ENCODE measurements at places on chromosomes 16 and 17. TPM values are rescaled to one million over a fixed set of nuclear protein-coding genes. Genes with fewer than 3 reads are reported as not detected.

The STRADA gene
- 26.0 TPM for total RNA-seq

GRCh38 chr16:1978476-1979120 is 2.7 kb downstream of the NOXO1 start:
- no peak overlapping the region for H3K27ac ChIP-seq
- H3K4me1 ChIP-seq: peaks cover 36% of the 10 kb centered on the region
- no peaks in the 10 kb centered on the region for H3K36me3 ChIP-seq

DNA sequence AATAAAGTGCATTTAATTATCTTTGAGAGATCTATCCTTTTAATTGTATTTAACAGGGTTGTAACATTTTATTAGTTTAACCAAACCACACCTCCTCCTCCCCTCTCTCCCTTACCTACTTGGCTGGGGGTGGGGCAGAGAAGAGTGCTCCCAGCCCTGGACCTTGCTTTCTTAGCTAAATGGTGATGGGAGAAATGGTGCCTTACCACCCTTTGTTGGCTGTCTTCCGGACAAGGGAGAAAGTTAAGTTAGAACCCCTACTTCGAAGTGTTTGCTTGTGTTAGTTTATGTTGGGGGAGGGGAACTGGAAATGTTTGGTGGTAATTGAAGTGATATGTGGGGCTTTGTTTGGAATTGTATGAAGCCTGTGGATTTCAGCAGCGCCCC is 3.9 kb downstream of the FZD2 start:
- no peak overlapping the region for H3K4me3 ChIP-seq
- peaks cover 2% of the 10 kb centered on the region for H3K36me3 ChIP-seq
- no peak for DNase-seq
- H3K27me3 ChIP-seq: no peaks in the 10 kb centered on the region
- H3K27ac ChIP-seq: peak overlapping the region; percentile 70
- peaks cover 25% of the 10 kb centered on the region for H3K4me1 ChIP-seq

The TMEM92 gene
- total RNA-seq: 0.54 TPM

DNA sequence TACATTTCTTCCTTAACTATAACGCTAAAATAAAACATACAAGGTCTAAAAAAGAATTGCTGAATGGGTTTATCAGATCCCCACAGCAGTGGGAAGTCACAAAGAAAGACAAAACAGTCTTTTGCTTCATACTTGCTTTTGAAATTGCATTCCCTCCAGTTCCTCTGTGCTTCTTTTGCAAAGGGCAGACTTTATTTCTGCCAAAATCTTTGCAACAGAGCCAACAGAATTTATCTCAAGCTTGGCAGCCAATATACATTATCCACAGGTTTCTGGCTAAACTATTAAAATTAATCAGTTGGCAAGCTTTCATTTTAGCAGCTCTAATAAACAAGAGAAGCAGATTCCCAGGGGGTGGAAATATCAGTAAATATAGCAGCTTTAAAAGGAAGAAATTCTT is 378.9 kb upstream of the CA10 start:
- H3K4me1 ChIP-seq: no peaks in the 10 kb centered on the region
- H3K36me3 ChIP-seq: no peaks in the 10 kb centered on the region
- DNase-seq: no peak
- H3K27me3 ChIP-seq: no peaks in the 10 kb centered on the region
- H3K4me3 ChIP-seq: no peak overlapping the region
- no peak overlapping the region for H3K27ac ChIP-seq

- no peaks in the 10 kb centered on the region for H3K27me3 ChIP-seq
- H3K27ac ChIP-seq: no peak overlapping the region
- H3K4me3 ChIP-seq: no peak overlapping the region
- H3K36me3 ChIP-seq: no peaks in the 10 kb centered on the region
- no peak for DNase-seq
- H3K4me1 ChIP-seq: no peaks in the 10 kb centered on the region
Observed at GRCh38 chr16:78748220-78748929, 648.9 kb downstream of the WWOX start.

- H3K27me3 ChIP-seq: no peaks in the 10 kb centered on the region
- peaks cover 26% of the 10 kb centered on the region for H3K36me3 ChIP-seq
- peaks cover 24% of the 10 kb centered on the region for H3K4me1 ChIP-seq
Observed at GRCh38 chr16:15880434-15881308, 7.7 kb downstream of the CEP20 start.

- DNase-seq: no peak
- no peaks in the 10 kb centered on the region for H3K27me3 ChIP-seq
- H3K4me3 ChIP-seq: no peak overlapping the region
- peak overlapping the region; percentile 83 for H3K27ac ChIP-seq
- H3K36me3 ChIP-seq: no peaks in the 10 kb centered on the region
Observed at GRCh38 chr17:66351701-66352100, 49.3 kb downstream of the PRKCA start.

GRCh38 chr16:57483725-57484514 is 2.4 kb downstream of the DOK4 start:
- H3K27me3 ChIP-seq: no peaks in the 10 kb centered on the region
- no peaks in the 10 kb centered on the region for H3K4me1 ChIP-seq
- H3K36me3 ChIP-seq: no peaks in the 10 kb centered on the region
- H3K4me3 ChIP-seq: no peak overlapping the region
- H3K27ac ChIP-seq: no peak overlapping the region
- no peak for DNase-seq

The QPRT gene
- total RNA-seq: 27.9 TPM

The OTOP3 gene
- total RNA-seq: not detected

GRCh38 chr16:9447699-9448098 is 356.3 kb downstream of the HAPSTR1 start:
- no peak overlapping the region for H3K4me3 ChIP-seq
- DNase-seq: no peak
- peaks cover 6% of the 10 kb centered on the region for H3K27me3 ChIP-seq
- no peak overlapping the region for H3K27ac ChIP-seq

The SLC2A4 gene
- total RNA-seq: 0.31 TPM

The CEP295NL gene
- 0.87 TPM for total RNA-seq

The ADAMTS18 gene
- total RNA-seq: not detected

DNA sequence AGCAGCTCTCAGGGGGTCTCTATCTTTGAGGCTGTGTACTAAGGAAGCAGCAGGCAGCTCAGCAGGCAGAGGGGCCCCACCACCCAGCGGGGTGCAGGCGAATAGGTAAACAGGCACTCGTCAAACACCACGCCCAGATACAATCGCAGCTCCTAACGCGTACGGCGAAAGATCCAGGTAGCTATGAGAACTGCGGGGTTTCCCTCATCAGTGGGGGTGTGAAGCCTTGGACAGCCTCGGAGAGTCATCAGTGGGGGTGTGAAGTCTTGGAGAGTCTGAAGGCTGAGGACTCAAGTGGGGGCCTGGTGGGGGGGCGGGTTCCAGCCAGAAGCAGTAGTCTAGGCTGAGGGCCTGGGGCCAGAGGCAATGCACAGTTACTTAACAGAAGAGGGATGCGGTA is 69.0 kb downstream of the RTN4RL1 start:
- H3K36me3 ChIP-seq: no peaks in the 10 kb centered on the region
- H3K27ac ChIP-seq: no peak overlapping the region
- no peaks in the 10 kb centered on the region for H3K27me3 ChIP-seq
- no peak overlapping the region for H3K4me3 ChIP-seq
- H3K4me1 ChIP-seq: no peaks in the 10 kb centered on the region

GRCh38 chr16:55411231-55411630 is 67.8 kb upstream of the MMP2 start:
- H3K27me3 ChIP-seq: peaks cover 2% of the 10 kb centered on the region
- no peaks in the 10 kb centered on the region for H3K36me3 ChIP-seq
- H3K27ac ChIP-seq: no peak overlapping the region

DNA sequence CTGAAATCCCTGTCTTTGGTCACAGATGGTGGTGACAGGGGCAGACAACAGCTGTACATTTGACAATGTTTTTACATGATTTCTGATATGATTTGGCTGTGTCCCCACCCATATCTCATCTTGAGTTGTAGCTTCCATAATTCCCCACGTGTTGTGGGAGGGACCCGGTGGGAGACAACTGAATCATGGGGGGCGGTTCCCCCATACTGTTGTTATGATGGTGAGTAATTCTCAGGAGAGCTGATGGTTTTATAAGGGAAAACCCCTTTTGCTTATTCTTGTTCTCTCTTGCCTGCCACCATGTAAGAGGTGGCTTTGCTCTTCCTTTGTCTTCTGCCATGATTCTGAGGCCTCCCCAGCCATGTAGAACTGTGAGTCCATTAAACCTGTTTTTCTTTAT is 353.9 kb downstream of the CPPED1 start:
- H3K27me3 ChIP-seq: no peaks in the 10 kb centered on the region
- no peaks in the 10 kb centered on the region for H3K4me1 ChIP-seq
- H3K36me3 ChIP-seq: no peaks in the 10 kb centered on the region
- DNase-seq: no peak
- H3K27ac ChIP-seq: no peak overlapping the region
- H3K4me3 ChIP-seq: no peak overlapping the region

The EVI2B gene
- 0.08 TPM for total RNA-seq

DNA sequence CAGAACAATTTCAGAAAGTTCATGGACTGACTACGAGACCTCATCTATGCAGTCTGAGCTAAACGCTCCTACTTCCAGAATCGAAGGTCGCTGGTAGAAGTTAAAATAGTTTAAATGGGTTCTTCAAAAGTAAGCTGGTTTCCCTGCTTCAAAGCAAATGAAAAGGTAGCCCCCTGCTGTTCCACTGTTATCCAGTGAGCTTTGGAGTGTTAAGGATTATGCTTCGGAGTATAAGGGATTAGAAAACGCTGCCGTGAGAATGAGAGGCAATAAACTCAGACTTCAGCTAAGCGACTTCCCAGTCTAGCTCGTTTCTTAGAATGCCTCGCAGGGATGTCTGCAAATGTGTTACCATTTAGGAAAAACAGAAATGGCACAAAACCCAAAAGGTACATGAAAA is 12.4 kb downstream of the MLYCD start:
- no peaks in the 10 kb centered on the region for H3K27me3 ChIP-seq
- no peak overlapping the region for H3K4me3 ChIP-seq
- H3K27ac ChIP-seq: no peak overlapping the region
- H3K36me3 ChIP-seq: no peaks in the 10 kb centered on the region

The CCDC92B gene
- total RNA-seq: 0.51 TPM

- H3K36me3 ChIP-seq: peaks cover 7% of the 10 kb centered on the region
- H3K27ac ChIP-seq: peak overlapping the region; percentile 91
- H3K4me1 ChIP-seq: peaks cover 15% of the 10 kb centered on the region
- no peak for DNase-seq
Observed at GRCh38 chr17:40122999-40123810, 1.4 kb downstream of the MSL1 start.

DNA sequence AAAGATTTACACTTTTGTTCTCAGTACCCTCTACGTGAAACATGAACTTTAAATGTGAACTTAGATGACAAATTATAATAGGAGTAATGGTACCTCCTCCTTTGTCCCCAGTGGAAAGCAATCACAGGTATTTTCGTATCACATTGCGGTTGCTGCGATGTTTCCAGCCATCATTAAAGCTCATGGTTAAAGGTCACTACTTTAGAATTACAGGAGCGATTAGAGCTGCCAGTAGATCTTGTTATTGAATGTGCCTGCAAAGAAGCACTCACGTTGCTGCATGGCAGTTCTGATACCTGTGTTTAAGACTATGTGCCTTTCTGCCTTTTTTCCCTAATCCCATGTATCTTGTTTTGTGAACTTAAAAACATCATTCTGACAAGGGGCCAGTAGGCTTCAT is 301.0 kb downstream of the CPPED1 start:
- no peaks in the 10 kb centered on the region for H3K4me1 ChIP-seq
- H3K36me3 ChIP-seq: no peaks in the 10 kb centered on the region
- H3K27ac ChIP-seq: no peak overlapping the region
- no peaks in the 10 kb centered on the region for H3K27me3 ChIP-seq

- peaks cover 18% of the 10 kb centered on the region for H3K4me1 ChIP-seq
- no peak for DNase-seq
- peak overlapping the region; percentile 68 for H3K27ac ChIP-seq
Observed at GRCh38 chr16:11742093-11742535, 543 bp downstream of the TXNDC11 start.

DNA sequence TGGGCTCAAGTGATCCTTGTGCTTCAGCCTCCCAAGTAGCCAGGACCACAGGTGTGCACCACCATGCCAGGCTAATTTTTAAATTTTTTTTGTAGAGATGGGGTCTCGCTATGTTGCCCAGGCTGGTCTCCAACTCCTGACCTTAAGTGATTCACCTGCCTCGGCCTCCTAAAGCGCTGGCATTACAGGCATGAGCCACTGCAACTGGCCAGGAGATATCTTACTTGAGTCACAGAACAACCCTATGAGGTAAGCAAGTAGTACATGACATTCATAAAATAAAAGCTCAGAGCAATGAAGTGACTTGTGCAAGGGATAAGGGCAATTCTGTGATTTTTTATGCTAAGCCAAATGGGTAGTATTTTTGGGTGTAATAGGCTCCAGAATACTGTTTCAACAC is 57.3 kb downstream of the CDC27 start:
- H3K27ac ChIP-seq: no peak overlapping the region
- no peak overlapping the region for H3K4me3 ChIP-seq
- peaks cover 25% of the 10 kb centered on the region for H3K36me3 ChIP-seq

DNA sequence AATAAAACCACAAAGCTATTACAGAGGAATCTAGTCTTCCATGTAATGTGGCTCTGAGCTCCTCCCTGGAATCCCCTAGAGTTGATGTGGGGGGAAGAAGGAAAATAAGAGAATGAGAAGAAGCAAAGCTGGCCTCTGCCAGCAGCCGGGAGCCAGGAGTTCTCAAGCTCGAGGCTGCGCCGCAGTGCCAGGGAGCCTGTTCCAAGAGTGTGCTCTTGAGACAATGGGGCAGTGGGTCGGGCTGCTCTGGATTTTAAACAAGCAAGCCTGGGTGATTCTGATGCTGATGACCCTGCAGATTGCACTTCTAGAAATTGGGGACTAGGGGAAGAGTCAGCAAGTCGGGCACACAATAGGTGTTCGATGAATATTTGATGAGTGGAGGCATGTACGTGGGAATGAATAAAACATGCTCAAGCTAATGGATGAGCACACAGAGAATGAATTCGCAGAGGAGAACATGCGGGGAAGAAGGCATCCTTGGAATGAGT is 119.9 kb downstream of the CMIP start:
- H3K4me3 ChIP-seq: no peak overlapping the region
- H3K27ac ChIP-seq: no peak overlapping the region
- H3K36me3 ChIP-seq: no peaks in the 10 kb centered on the region
- DNase-seq: no peak

GRCh38 chr17:45384789-45385262 is 47.8 kb downstream of the ARHGAP27 start:
- H3K4me3 ChIP-seq: no peak overlapping the region
- no peak for DNase-seq
- H3K36me3 ChIP-seq: no peaks in the 10 kb centered on the region

The KRT12 gene
- total RNA-seq: not detected

- H3K4me1 ChIP-seq: no peaks in the 10 kb centered on the region
- no peaks in the 10 kb centered on the region for H3K36me3 ChIP-seq
- H3K27ac ChIP-seq: no peak overlapping the region
Observed at GRCh38 chr17:72008236-72008876, 112.5 kb upstream of the SOX9 start.

- peaks cover 21% of the 10 kb centered on the region for H3K36me3 ChIP-seq
- peak overlapping the region; percentile 94 for H3K4me3 ChIP-seq
- peaks cover 19% of the 10 kb centered on the region for H3K4me1 ChIP-seq
- no peak for DNase-seq
- H3K27ac ChIP-seq: peak overlapping the region; percentile 90
Observed at GRCh38 chr16:56451753-56452689, 667 bp downstream of the OGFOD1 start.

DNA sequence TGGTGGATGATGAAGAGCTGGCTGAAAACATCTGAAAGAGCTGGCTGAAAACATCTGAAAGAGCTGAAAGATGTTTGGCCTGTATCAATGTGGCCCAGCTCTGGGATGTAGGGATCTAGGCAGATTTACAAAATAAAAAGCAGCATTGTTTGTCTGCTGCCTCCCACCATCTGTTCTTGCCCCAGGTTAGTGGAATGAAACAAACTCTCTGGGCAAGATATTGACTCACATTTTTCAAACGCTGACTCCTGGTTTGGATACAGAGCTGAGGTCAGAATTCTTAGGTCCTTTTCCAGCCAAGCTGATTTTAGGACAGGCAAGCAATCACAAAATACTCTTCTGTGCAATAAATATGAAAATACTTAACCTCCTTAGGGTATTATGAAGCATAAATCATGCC is 139.0 kb downstream of the STX8 start:
- no peaks in the 10 kb centered on the region for H3K4me1 ChIP-seq
- H3K36me3 ChIP-seq: no peaks in the 10 kb centered on the region
- H3K4me3 ChIP-seq: no peak overlapping the region
- H3K27me3 ChIP-seq: no peaks in the 10 kb centered on the region
